Activated CD4-positive, alpha-beta T cell treated with anti-CD3 and anti-CD28 coated beads, Interleukin-2, amount 10 ng/mL, durations not matched to agents 7 days and 5 days (primary cell): ENCODE measurements at places on chromosomes 5 and 9.

DNA sequence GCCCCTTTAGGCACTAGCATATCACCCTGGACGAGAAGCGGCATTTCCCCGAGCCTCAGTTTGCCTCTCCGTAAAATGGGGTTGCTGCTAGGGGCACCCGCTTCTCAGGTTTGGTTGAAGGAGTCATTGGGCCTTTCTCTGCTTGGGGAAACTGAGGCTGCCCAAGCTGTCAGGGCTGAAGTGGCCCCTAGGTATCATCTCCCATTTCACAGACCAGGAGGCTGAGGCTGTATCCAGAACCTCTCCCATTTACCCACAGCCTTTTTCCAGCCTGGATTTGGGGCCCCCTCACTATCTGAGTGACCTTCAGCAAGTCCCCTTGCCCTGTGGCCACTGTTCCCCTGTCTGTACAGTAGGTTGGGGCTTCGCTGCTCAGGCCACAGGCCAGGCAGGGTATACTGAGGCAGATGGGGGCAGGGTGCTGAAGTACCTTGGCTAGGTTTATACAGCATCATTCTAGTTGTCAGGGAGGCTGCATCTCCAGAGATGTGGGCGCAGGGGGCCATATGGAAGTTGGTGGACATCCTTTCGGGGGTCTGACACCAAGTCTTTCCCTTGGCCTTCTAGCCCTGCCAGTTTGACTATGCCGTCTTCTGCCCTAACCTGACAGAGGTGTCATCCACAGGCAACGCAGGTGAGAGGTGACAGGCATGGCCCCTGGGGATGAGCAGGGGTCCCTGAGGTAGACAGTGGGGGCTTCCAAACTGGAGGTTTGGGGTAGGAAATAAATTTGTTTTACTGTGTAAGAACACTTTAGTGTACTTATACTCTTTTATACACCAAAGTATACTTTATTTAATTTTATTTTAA is 7.9 kb downstream of the FPGS start:
- DNase-seq, result no peak

- no peak for DNase-seq
These were observed 51.5 kb downstream of the MTMR12 start for GRCh38 chr5:32261198-32261597.

DNA sequence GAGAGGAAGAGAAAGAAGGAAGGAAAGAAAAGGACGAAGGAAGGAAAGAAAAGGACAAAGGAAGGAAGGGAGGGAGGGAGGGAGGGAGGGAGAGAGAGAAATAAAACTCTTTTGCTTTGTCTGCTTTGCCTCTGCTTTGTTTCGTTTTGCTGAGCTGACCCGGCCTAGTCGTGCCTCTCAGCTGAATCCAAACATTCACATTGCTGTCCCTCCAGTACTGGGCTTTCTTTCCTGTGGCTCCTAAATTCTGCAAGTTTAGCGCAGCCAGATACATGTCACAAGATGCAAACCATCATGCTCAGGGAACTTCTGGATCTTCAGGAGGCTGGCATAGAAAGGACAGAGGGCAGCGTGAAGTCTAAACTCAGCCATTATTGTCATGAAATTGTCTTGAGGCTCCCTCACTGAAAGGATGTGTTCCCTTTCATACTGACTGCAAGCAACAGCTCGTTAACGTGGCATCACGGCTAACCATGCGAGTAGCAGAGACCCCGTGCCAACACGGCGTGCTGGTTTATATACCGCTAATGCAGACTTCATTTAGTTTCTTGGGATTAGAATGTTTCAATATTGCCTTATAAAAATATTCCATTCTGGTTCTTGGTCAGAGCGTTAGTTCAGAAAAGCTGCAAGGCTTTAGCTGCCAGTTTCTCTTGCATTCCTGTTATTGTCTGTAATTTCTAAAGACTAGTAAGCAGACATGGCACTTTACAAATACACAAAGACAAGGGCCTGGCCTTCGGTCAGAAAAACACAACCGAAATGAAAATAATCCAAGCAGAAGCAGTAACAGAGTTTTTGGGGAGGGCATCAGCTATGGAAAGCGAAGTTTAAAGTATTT is 94.2 kb downstream of the TMEM174 start:
- no peak for DNase-seq

- DNase-seq, result no peak
These were observed 162.0 kb downstream of the C9orf50 start for GRCh38 chr9:129458663-129459546.

DNA sequence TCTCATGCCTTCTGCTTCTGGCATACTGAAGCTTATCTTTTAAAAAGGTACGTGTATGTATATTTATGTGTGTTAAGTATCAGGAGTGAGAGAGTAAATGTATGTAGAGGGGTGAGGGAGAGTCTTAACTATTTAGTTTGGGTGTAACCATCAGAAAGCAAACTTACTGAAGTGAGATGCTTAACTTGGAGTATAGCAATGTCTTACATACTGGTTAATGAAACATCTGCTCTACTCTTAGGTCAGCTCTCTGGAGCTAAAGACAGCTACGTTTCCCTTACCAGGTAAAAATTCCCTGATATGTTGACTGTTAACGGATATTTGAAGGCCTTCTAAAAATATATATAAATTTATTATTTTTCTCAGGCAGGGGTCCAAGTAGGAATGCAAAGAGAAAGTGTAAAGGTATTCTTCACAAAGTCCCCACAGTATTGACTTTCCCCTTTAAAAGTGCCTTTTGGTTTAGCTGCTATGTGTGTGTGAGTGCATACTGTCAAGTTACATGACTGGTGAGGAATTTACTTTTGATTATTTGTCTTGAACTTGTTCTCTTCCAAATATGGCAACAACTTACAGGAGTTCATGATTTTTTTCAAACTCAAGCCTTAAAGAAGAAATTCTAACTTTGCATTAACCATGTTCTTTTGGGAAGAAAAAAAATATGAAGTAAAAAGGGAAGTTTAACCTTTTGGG is 12.3 kb upstream of the C5orf24 start:
- no peak for DNase-seq

- DNase-seq, result no peak
These were observed 1.4 kb downstream of the NRG2 start for GRCh38 chr5:140041492-140042392.

GRCh38 chr9:89635816-89636215 is 31.0 kb downstream of the GADD45G start:
- no peak for DNase-seq

GRCh38 chr9:137688261-137688660 is 69.5 kb downstream of the EHMT1 start:
- DNase-seq, result no peak

DNA sequence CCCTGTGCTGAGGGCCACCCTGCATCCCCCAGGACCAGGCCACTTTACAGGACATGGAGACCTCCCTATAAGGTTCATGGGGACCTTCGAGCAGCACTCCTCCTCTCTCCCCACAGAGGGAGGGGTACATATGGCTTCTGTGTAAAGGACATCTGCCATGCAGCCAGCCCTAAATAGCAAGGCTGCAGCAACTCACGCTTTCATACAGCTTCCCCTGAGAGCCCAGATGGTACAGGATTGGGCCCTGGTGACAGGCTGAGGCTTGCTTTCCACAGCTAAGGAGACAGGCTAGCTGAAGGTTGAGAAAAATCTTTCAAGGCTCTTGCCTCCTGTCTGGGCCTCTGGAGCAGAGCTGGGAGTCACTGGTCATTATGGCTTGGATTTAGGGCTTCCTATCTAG is 147.0 kb upstream of the ZNF366 start:
- no peak for DNase-seq

DNA sequence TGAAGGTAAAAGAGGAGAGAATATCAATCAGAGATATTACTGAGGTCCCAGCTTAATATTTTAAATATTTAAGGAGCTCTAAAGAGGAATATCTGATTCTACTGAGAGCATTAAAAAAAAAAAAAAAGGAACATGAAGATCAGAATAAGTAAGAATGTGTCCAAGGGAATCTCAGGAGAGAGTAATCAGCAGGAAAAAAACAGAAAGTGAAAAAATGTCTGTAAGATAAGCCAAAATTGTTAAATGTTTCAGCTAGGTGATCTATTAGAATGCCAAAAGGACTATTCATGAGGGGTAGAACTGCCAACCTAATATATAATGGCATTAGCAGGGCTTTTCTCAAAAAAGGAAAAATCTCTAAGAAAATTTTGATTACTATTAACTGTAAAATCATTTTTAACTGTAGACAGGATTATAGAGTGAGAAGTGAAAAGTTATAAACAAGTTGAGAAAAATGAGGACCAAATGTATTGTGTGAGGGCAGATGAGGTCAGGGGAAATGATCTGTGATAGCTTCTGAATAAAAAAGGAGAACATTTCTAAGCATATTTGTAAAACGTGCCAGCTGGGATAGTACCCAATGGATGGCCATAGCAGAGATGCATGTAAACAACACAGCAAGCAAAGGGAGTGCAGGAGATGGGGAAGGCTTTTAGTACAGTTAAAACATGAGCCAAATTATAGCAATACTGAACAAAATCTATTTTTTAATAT is 9.4 kb upstream of the RHOBTB3 start:
- no peak for DNase-seq

DNA sequence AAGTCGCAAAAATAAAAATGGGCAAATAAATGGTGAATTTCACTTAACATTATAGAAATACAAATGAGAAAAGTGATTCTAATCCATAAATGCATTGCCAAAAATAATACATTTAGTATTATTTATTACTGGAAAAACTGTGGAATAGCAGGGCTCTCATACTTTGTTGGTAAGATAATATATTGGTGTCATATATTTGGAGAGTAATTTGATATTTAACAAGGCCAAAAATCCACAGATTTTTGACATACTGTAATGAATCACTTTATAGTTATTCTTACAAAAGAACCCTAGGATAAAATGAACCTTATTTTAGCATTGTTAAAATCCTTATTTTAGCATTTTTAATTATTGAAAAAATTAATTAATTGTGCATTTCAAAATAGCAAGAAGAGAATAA is 397.2 kb upstream of the DAB2 start:
- no peak for DNase-seq

DNA sequence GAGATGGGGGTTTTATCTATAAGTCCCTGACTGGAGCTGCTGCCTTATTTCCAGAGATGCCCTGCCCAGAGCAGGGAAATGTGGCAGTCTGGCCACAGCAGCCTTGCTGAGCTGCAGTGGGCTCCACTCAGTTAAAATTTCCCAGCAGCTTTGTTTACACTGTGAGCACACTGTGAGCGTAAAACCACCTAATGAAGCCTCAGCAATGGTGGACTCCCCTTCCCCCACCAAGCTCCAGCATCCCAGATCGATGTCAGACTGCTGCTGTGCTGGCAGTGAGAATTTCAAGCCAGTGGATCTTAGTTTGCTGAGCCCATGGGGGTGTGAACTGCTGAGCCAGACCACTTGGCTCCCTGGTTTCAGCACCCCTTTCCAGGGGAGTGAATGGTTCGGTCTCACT is 208.7 kb upstream of the RAI14 start:
- DNase-seq, result no peak

DNA sequence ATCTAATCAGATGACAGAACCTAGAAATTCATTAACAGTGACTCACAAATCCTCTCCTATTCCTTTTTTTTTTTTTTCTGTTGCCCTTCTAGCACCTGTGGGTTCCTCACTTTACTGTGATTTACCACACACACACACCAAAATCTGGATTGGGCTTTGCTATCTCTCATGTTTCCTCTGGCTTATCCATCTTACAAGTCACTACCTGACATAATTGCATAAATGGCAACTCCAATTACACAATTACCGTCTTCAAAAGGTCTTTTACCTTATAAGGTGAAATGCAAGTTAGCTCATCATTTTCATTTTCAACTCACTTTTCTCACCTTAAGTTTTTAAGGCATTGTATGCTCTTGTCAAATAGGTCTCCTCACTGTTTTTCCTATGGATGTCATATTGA is 426.3 kb upstream of the MEF2C start:
- no peak for DNase-seq

DNA sequence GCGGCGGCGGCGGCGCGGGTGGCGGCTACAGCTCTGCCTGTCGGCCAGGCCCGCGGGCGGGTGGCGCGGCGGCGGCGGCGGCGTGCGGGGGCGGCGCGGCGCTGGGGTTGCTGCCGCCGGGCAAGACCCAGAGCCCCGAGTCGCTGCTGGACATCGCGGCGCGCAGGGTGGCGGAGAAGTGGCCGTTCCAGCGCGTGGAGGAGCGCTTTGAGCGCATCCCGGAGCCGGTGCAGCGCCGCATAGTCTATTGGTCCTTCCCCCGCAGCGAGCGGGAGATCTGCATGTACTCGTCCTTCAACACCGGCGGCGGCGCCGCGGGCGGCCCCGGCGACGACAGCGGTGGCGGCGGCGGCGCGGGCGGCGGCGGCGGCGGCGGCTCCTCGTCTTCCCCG is 296 bp downstream of the ZSWIM6 start:
- DNase-seq, result peak; percentile 41

DNA sequence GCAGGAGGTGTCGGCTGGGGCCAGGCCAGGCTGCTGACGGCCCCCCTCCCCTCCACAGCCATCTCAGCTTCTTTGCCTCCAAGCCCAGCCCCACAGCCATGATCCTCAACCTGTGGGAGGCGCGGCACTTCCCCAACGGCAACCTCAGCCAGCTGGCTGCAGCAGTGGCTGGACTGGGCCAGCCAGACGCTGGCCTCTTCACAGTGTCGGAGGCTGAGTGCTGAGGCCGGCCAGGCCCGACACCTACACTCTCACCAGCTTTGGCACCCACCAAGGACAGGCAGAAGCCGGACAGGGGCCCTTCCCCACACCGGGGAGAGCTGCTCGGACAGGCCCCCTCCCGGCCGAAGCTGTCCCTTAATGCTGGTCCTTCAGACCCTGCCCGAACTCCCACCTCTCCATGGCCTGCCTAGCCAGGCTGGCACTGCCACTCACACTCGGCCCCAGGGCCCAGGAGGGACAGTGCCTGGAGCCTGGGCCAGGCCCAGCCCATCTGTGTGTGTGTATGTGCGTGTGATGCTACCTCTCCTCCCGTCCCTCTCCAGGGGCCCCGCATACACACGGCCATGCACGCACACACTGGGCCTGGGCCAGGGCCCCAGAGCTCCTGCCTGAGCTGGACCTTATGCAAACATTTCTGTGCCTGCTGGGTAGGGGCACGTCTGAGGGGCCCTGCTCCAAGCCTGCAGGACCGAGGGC is 19.3 kb downstream of the HK3 start:
- DNase-seq, result no peak

DNA sequence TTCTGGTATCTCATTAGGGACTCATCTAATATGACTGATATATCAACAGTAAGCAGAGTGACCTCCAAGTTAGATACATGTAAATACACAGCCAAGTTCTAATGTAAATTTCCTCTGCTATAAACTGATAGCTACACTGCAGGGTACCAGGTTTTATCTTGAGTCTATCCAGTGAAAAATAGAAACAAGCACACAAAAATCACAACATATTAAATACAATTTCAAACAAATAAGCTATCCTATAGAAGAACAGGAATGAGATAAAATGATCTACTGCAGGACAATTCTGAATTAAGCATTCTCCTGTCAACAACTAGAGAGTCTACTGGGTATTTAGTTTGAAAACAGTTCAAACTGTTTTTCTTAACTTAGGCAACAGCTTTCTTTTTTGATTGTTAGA is 42.7 kb downstream of the NR3C1 start:
- no peak for DNase-seq

GRCh38 chr9:89538871-89539270 is 41.0 kb upstream of the SEMA4D start:
- no peak for DNase-seq
